ENCODE measurements at places on chromosomes 16 and 17.

- peak; percentile 10 for ATAC-seq
These were observed 68.0 kb downstream of the AMFR start for GRCh38 chr16:56357241-56357764.

DNA sequence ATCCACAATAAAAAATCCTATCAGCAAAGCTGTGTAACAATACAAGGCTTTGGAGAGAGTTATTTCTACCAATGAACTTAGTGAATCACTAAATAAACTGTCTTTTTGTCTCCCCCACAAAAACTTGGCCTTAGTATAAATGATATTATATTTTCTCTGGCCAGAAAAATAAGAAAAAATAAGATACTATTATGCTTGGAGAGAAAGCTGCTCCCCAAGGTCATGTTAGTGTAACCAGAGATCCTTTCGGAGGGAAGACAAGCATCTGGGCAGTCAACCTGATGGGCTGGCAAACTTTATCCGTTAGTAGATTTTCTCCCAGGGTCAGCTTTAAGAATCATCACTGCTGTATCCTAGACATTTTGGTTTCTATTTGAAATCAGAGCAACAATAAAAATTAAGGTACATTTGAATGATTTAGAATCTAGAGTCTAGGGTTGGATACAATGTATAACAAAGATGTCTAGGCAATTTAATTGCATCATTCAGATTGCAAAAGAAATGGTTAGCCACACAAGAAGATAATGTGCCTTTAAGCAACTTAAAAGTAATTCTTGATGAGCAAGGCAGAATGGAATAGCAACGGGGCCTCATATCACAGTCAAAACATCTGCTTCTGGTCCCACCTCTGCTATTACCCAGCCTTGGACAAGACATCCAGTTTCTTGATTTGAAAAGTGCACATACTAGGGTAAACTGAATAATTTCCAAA lies 280.4 kb downstream of the SLC39A11 start:
- ATAC-seq: no peak

DNA sequence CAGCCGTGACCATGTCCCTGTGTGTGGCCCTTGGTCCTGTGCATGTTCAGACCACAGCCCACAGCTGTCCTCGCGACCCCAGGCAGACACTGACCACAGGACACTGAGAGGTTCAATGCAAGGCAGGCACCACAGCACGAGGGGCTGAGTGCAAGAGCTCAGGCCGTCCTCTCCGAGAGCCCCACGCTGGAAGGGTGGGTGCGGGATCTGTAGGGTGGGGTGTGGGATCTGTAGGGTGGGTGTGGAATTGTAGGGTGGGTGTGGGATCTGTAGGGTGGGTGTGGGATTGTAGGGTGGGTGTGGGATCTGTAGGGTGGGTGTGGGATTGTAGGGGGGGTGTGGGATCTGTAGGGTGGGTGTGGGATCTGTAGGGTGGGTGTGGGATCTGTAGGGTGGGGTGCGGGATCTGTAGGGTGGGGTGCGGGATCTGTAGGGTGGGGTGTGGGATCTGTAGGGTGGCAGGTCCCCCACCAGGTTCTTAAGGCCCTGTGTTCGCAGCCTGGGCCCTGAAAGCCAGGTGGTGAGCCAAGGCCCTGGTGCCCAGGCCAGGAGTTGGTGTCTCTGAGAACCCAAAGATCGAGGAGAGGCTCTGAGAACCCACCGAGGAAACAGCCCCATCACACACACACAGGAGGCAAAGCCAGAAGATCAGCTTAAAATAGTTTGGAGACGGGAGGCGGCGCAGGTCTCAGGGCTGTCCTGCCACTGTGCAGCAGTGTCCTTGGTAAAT lies 48.2 kb downstream of the METRNL start:
- no peak for ATAC-seq

GRCh38 chr16:47916266-47916665 lies 239.5 kb downstream of the ABCC12 start:
- ATAC-seq: no peak

GRCh38 chr16:4283441-4283840 lies 10.6 kb upstream of the TFAP4 start:
- no peak for ATAC-seq

- no peak for ATAC-seq
These were observed 216.4 kb downstream of the GSG1L start for GRCh38 chr16:27847030-27847550.

DNA sequence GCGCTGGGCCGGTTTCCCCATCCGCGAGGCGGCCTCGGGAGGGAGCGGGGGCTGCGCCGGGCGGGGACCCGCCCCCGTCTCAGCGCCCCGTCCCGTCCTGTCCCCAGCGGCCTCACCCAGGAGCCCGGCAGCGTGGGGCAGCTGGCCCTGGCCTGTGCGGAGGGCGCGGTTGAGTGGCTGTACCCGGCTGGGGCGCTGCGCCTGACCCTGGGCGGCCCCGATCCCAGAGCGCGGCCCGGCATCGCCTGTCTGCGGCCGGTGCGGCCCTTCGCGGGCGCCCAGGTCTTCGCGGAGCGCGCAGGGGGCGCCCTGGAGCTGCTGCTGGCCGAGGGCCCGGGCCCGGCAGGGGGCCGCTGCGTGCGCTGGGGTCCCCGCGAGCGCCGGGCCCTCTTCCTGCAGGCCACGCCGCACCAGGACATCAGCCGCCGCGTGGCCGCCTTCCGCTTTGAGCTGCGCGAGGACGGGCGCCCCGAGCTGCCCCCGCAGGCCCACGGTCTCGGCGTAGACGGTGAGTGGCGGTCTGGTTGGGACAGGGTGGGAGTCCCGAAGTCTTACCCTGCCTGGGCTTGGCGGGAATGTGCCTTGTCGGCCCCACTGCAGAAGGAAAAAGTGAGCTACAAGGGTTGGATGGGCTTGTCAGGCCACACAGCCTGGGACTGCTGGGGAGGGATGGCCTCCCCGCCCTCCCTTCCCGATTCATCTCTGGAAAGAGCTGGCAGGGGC lies 720 bp downstream of the METRN start:
- ATAC-seq: no peak

DNA sequence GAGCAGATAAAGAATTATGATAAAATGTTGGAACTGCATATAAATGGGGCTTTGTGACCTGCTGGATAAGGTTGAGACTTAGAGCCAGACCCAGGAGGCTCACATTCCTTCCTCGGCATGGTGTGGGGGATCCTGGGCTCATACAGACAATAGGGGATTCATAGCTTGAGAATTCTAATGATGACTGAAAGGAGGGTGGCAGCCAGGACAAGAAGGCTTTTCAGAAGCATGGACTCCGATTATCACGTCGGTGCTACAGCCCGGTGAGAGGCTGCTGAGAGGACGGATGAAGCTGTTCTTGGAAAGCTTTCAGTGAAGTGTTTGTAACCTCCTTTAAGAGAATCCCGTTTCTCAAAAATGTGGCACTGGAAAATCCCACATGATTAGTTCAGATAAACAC lies 167.2 kb downstream of the ANKFN1 start:
- ATAC-seq: no peak

DNA sequence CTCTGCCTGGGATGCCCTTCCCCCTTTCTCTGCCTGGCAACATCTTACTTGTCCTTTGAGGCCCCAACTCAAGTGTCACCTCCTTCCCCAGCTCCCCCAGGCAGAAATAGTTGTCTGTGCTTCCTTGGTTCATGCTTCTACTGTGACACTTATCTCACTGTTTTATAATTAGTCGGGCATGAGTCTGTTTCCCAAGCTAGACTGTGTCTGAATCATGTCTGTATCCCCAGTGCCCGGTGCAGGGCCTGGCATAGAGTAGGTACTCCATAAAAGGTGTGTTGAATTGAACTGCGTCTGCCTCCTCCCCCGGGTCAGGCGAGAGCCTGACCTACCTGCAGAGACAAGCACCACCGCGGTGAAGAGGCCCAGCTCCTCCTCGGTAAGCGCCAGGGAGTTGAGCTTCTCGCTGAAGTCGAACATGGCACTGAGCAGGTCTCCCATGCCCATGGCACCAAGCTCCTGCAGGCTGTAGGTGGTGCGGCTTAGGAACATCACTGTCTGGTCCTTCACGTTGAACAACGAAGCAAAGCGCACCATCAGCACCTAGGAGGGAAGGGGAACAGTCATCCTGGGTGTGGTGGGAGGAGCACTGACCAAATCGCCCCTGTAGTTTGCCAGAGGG lies 6.7 kb downstream of the NR1D1 start:
- ATAC-seq: peak; percentile 19

DNA sequence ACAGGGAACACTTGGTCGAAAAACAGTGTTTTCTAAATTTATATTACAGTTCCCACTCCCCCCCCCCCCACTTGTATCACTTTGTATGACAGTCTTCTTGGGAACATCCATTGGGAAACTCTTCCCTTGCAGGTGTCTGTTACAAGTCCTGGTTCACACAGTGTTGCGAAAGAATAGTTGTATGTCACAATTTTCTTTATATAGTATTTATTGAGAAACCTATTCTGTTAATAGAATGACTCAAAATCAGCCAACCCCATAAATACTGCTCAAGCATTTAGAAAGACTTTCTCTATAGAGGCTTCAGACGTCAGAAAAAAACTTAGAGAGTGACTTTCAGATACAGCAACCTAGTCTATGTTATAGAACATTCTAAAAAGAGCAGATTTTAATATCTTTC lies 414.4 kb downstream of the WWOX start:
- peak; percentile 25 for ATAC-seq

DNA sequence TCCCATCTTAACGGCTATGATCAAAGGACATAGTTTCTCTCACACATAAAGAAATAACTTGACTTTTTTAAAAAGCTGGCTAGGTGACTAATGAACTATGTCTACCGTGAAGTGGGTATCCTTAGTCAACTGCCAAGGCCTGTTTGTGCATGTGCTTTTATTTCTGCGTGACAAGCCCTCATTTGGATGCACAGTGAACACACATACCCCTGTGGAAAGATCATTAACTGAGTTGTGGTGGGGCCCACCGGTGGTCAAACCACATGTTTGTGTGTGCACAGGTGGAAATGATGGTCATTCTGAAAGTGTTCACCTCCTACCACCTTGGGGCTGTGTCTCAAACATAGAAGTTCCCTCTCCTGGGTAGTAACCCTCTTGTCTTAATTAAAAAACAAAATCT lies 256.1 kb upstream of the SALL1 start:
- ATAC-seq: no peak

DNA sequence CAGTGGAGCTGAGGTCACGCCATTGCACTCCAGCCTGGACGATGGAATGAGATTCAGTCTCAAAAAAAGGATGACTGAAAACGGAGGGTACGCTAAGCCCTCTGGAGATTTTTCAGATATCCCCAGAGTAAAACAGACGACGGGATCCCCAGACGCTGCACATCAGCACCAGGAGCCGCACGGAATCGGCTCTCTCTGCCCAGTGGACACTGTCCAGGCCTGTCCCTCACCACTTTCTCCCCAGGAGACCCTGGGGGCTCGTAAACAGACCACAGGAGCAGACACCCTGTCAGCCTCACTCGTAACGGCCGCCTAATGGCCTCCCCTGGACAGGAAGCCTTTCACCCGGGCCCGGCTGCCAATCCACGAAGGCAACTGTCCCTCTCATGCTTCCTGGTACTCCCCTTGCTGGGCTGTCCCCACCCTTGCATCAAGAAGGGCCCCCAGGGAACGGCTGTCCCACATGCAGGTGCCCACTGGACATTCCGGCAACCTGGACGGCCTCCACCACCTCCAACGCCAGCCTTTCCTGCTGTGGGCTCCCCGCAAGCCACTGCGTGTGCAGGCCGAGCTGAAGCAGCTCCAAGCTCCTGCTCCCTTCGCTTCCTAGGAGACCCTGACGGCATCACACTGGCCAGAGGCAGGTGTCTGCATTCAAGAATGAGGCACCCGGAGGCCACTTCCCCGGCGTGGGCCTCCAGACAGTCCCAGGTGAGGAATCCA lies 74.3 kb downstream of the TIMM22 start:
- no peak for ATAC-seq

DNA sequence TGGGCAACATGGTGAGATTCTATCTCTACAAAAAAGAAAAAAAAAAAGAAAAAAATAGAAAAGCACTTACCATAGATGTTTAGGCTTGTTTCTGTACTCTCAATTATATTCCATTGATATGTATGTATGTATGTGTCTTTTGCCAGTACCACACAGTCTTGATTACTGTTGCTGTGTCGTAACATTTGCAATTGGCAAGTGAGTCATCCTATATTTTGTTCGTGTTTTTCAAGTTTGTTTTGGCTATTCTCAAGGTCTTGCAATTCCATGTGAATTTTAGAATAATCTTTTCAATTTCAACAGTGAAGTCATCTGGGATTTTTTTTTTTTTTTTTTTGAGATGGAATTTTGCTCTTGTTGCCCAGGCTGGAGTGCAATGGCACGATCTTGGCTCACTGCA lies 19.3 kb downstream of the SPECC1 start:
- ATAC-seq: peak; percentile 48

- no peak for ATAC-seq
These were observed 31.3 kb upstream of the CCDC182 start for GRCh38 chr17:57776366-57776765.

DNA sequence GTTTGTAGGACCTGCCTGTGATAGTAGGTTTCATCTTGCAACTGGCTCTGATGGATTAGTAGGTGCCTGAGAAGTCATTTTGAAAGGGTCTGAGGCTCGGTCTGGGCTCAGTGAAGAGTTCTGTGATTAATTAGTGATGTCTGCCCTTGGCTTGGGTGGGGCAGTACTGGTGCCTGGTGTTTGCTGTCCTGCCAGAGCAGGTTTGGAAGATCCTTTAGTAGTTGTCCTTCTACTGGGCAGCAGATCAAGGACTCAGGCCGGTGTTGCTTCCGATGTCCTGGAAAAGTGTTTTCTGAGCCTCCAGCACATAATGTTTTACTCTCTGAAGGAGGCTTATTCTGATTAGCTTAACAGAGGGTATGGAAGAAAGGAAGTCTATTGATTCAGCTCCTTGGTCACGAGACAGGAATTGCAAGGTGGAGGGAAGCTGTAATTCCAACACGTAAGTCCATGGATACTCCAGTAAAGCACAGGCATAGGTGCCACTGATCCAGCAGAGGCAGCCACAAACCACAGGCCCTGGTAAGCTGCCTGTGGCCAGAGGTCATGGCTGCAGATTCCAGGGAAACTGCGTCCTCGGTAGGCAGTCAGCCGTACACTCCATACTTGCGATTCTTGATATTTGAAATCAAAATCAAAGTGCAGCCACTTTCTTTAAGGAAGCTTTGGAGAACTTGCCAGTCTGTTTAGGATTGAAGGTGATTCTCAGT lies 18.7 kb downstream of the HLF start:
- peak; percentile 39 for ATAC-seq

- peak; percentile 77 for ATAC-seq
These were observed at the start of gene MT1H for GRCh38 chr16:56669005-56669839. MT1H (plus strand) TSS chr16:56669814; CDS start chr16:56669885, 71 bp downstream.

DNA sequence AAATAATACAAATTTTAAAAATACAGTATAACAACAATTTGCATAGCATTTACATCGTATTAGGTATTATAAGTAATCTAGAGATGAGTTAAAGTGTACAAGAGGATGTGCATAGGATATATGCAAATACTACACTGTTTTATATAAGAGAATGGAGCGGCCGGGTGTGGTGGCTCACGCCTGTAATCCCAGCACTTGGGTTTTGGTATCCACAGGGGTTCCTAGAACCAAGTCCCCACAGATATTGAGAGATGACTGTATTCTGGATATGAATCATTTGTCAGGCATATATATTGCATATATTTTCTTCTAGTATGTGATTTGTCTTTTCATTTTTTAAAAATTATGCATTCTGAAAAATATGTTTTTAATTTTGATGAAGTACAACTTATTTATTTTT lies 77.5 kb upstream of the MSI2 start:
- ATAC-seq: no peak

Data from esophagus mucosa (tissue), 1 donor.